ENCODE measurements at places on chromosomes 11 and 22.

DNA sequence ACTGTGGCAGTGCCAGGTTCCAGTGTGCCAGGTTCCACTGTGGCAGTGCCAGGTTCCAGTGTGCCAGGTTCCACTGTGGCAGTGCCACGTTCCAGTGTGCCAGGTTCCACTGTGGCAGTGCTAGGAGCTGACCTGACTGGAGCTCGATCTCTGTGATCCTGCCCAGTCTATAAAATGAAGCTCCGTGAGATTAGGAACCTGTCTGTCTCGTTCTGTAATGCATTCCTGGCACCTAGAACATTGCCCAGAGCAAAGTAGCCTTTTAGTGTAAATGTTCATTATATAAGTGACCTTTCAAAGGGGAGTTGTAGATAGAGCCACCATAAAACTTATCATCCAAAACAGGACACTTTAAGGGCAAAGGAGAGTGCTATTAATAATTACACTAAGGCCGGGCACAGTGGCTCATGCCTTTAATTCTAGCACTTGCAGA is 36.0 kb downstream of the ART5 start:
- no peak for DNase-seq

- DNase-seq: no peak
Observed at GRCh38 chr22:20248461-20248978, 19.6 kb downstream of the RTN4R start.

DNA sequence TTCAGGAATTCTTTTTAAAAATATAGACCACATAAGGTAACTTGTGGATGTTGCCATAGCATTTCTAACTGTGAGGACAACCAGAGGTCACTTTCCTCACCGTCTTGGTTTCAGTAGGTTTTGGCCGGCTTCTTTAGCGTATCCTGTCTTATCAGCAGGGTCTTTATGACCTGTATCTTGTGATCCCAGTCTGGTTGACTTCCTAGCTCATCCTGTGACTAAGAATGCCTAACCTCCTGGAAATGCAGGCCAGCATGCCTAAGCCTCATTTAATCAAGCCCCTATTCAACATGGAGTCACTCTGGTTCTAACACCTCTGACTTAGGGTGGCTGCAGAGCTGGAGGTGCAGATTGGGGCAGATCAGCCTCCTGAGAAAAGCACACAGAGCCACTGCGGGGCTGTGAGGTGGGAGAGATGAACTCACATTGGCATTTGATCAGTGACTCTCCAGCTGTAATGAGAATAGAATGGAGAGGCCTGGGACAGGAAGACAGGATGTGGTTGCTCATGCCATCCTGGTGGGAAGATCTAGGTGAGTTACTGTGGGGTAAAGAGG is 41.1 kb upstream of the TOP3B start:
- no peak for DNase-seq

- DNase-seq: no peak
Observed at GRCh38 chr11:26025676-26026075, 306.3 kb upstream of the ANO3 start.

- no peak for DNase-seq
Observed at GRCh38 chr11:109221190-109221589, 200.8 kb upstream of the C11orf87 start.
